DND-41 (cell line): ENCODE measurements at places on chromosomes 1 and 21.

- DNase-seq: no peak
These were observed at the start of gene OR2T10 for GRCh38 chr1:248597589-248597988. OR2T10 (minus strand) TSS chr1:248597700; CDS start chr1:248593768, 3,932 bp downstream.

DNA sequence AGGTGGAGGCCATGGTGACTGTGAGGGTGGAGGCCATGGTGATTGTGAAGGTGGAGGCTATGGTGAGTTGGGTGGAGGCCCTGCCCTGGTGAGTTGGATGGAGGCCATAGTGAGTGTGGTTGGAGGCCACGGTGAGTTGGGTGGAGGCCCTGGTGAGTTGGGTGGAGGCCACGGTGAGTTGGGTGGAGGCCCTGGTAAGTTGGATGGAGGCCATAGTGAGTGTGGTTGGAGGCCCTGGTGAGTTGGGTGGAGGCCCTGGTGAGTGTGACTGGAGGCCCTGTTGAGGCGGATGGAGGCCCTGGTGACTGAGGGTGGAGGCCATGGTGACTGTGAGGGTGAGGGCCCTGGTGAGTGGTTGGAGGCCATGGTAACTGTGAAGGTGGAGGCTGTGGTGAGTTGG, 124.9 kb upstream of the VAMP3 start:
- DNase-seq: no peak

DNA sequence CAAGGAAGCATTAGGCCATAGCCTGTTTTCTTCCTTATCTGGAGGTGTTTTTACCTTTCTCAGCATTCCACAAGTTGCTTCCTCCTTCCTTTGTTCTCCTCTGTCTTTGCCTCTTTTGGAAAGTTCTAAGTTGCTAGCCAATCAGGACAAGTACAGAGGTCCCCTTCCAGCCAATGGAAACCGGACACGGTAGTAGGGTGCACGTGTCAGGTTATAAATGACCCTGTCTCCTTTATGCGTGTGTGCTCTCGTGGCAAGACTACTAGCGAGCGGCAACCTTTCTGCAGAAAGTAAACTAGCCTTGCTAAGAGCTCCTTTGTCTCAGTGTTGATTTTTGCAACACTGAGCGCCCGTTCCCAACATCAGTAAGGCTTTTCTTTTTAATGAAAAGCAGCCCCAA, 1.5 kb upstream of the ACADM start:
- DNase-seq: no peak

- no peak for DNase-seq
These were observed 7.7 kb upstream of the ATP1A4 start for GRCh38 chr1:160143695-160144094.

- DNase-seq: no peak
These were observed 327.9 kb upstream of the PROX1 start for GRCh38 chr1:213659580-213660547.

DNA sequence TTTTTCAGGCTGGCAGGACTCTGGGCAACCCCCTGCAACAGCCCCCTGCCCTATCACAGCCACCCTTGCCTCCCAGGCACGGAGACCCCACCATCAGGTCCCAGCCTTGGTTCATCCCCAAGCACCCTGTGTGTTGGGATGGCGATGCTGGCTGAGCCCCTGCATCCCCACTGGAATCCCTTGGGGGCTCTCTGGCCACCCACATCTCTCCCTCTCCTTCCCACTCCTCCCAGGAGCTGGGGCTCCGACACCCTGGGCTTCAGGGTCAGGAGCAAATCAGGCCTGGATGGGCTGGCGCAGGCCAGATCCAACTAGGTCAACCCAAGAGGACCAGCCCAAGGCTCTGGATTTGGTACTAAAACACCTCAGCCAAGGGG, 25.9 kb downstream of the COL6A1 start:
- DNase-seq: no peak

DNA sequence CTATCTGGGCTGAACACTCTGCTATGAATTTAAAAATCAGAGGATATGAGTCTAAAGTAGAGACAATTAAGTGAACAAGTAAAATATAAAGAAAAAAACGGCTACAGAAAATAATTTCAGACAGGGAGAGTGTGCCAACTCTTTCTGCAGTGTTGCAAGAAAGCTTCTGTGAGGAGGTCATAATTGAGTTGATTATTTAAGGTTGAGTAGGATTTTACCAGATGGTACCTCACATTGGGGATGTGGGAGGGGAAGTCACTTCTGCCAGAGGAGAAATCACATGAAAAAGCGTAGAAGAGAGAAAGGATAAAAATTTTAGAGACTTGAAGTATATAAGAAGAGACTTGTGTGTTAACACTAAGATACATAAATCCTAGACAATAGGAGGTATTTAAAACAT, 238.0 kb upstream of the NCAM2 start:
- no peak for DNase-seq
